NCI-H1436 treated with DMSO at 0.1 percent for 48 hours (cell line): ENCODE measurements at places on chromosomes 1 and 21.

- DNase-seq: no peak
Measured at GRCh38 chr1:233962878-233963277, 58.4 kb downstream of the SLC35F3 start.

GRCh38 chr1:119139857-119140176 lies 636 bp downstream of the WARS2 start:
- DNase-seq: no peak

- DNase-seq: no peak
Measured at GRCh38 chr1:56223968-56224367, 355.4 kb downstream of the PLPP3 start.

DNA sequence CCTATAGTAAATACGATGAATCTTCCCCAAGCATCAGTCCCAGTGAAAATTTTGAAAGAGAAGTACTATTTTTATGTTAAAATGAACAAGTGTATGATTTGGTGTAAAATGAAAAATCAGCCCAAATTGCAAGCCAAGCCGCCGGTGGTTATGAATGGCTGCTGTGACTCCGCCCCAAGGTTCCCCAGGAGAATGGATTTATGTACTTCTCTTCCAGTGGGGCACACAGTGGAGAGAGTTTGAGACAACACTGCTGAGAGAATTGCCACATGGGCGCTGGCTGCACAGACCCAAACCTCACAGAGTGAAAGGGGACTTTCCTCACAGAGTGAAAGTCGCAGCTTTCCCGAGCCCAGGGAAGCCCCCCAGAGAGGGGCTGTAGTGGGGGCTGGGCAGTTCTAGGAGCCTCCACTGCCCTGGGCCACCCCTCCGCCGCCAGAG lies 24.0 kb downstream of the CDK18 start:
- no peak for DNase-seq

DNA sequence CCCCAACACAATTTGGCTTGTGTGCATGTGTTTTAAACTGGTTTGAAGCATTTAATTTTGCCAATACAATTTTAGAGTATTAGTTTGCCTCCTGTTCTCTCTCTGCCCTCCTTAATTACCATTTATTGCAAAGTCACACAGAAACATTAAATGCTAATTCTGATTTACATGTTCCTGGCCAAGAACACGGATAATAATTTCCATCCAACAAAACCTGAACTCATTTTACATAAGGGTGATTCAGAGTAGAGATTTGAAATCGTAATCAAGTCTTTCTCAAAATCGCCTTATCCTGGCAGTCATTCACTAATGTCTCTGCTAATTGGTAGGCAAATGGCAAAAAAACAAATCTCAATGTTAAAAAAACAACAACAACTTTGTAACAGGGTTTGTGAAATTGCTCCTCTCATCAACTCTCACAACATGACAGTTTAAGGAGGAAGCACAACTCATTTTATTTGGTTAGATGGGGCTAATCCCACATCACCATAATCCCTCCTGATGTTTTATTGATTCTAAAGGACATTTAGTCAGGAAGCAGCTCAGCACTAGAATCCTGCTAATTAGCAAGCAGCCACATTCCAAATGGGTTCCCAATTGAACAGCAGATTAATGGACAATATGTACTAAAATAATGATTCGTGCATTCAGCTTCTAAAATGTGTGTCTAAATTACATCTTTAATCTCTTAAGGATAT lies 55.9 kb downstream of the C1orf87 start:
- DNase-seq: no peak

GRCh38 chr1:29415861-29416260 lies 179.5 kb downstream of the PTPRU start:
- no peak for DNase-seq

- no peak for DNase-seq
Measured at GRCh38 chr1:8365661-8366362, 47.9 kb downstream of the SLC45A1 start.

- no peak for DNase-seq
Measured at GRCh38 chr21:17264182-17264581, 248.7 kb upstream of the CXADR start.

GRCh38 chr1:11342621-11343032 lies 69.6 kb downstream of the UBIAD1 start:
- DNase-seq: no peak

- DNase-seq: no peak
Measured at GRCh38 chr1:187839873-187840272, 1011.1 kb downstream of the PLA2G4A start.

DNA sequence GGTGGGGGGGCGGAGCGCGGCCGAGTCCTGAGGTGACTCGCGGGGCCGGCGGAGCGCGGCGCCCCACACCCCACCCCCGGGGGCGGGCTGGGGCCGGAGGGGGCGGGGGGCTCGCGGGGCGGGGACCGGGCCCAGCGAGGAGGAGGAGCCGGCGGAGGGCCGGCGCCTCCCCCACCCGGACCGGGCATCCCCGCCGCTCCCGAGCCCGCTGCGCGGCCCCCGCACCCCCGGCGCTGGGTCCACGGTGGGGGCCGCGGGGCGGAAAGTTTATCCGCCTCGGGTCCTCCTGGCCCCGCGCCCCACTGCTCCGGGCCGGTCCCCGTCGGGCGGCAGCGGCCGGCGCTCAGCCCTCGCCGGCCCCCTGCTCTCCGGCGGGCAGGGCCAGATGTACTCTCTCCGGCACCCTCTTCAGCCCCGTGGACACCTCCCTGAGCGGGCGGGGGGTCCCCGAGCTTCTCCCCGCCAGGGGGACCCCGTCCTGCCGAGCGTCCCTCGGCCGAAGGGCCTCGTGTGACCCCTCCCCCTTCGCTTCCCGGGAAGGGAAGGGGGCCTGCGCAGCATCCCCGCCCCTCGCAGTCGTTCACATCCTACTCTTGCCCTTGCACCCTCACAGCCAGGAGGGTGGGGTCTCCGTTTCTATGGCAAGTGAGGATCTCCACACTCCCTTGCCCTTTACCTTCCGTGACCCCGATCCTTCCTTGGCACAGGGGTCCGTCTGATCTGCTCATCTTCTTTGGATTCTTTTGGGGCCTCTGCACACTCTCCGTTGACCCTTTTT lies 663 bp downstream of the CAMTA1 start:
- no peak for DNase-seq

GRCh38 chr1:93746021-93746812 lies 64.6 kb upstream of the BCAR3 start:
- DNase-seq: no peak

DNA sequence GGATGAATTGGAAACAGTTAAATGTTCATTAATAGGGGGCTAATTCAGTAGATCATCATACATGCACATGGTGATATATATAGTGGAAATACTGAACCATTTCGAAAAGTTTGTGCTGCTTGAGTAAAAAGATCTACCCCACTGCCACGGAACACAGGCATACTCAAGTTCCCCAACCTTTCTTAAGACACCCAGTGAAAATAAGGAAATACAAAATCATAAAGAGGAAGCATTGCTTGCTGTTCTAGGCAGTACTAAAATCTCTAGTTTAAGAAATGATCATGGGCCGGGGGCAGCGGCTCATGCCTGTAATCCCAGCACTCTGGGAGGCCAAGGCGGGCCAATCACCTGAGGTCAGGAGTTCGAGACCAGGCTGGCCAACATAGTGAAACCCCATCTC lies 37.6 kb upstream of the KIRREL1 start:
- DNase-seq: no peak

DNA sequence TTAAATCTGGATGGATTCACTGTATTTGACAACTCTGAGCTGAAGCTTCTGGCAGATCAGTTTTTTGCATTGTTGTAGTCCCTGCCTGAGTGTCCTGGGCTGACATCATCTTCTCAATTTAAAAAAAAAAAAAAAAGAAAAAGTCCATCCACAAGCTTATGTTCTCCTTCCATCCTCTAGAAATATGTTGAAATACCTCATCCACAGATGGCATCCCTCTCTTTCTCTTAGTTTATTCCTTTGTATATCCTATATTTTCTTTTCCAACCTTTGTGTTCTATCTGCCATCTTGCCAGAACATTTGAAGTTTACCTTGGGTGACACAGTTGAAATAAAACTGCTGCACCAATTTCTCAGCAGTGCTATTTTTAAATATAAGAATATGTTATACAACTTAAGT lies 184.4 kb upstream of the PKN2 start:
- no peak for DNase-seq

- no peak for DNase-seq
Measured at GRCh38 chr1:25586181-25586588, 30.4 kb upstream of the MAN1C1 start.

DNA sequence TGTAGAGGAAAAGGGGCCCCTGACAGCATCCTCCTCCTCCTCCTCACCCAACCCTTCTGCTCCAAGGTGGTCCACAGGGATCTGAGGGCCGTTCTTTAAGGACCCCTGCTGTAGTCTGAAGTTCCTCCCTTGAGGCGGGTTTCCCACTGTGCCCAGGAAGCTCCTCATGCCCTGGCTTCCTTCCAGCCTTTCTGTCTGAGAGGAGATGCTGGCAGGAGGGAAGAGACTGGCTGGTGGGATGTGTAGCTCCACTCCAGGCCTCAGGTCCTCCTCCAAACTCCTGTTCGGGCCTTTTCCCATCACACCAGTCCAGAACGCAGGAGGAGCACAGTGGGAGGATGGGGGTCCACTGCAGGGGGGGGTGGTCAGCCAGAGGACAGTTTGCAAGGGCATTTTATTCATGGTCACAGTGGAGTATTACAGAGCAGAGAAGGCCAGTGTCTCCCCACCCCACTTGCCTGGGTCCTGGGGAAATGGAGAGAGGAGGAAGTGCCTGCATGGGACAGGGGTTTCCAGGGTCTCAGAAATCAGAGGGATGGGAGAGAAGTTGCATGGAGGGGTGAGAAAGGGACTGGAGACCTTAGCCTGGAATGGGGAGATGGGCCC lies 7.8 kb downstream of the ETV3L start:
- DNase-seq: no peak

- no peak for DNase-seq
Measured at GRCh38 chr1:96723377-96723776, 1.8 kb downstream of the PTBP2 start.

DNA sequence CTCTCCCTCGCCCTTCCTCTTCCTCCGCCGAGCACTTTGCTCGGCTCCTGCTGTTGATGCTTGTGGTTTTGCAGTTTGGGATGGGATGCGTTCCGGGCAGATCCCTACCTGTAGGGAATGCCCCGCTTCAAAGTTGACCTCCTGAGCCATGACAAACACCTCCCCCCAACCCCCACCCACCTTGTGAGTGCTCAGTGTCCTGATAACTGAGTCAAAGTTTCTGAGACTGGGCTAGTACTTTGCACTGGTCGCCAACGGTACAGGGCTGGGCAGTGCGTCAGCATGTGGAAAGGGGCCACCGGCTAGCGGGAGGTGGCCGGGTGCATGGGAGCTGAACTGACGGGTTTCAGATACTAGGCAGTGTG lies 771 bp downstream of the RABGAP1L start:
- no peak for DNase-seq

DNA sequence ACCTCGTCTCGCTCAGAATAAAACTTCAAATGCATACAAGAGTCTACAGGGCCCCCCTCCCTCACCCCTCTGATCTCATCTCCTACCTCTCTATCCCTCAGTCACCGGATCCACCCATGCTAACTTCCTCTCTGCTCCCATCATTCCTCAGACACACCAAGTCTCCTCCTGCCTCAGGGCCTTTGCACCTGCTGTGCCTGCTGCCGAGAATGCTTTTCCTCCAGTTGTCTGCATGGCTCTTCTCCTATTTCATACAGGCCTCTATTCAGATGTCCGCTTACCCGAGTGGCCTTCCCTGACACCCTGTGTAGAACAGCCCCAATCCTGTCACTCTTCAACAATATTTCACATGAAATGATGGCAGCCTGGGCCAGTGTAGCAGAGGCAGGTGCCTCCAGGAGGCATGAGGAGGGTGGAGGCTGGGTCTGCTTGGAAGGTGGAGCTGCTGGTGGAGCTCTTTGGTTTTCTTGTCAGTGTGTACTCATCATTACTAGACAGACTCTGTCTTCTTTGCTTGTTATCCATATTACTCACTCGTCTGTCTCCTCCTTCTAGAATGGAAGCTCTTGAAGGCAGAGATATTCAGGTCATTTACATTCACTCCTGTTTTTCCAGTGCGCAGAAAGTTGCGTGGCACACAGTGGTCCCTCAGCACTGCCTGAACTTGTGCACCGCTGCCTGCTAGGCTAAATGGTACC lies 4.2 kb downstream of the SH2D2A start:
- DNase-seq: no peak

GRCh38 chr1:185016880-185017279 lies 28.5 kb upstream of the RNF2 start:
- DNase-seq: no peak

- no peak for DNase-seq
Measured at GRCh38 chr1:36346741-36347370, 23.4 kb upstream of the EVA1B start.

DNA sequence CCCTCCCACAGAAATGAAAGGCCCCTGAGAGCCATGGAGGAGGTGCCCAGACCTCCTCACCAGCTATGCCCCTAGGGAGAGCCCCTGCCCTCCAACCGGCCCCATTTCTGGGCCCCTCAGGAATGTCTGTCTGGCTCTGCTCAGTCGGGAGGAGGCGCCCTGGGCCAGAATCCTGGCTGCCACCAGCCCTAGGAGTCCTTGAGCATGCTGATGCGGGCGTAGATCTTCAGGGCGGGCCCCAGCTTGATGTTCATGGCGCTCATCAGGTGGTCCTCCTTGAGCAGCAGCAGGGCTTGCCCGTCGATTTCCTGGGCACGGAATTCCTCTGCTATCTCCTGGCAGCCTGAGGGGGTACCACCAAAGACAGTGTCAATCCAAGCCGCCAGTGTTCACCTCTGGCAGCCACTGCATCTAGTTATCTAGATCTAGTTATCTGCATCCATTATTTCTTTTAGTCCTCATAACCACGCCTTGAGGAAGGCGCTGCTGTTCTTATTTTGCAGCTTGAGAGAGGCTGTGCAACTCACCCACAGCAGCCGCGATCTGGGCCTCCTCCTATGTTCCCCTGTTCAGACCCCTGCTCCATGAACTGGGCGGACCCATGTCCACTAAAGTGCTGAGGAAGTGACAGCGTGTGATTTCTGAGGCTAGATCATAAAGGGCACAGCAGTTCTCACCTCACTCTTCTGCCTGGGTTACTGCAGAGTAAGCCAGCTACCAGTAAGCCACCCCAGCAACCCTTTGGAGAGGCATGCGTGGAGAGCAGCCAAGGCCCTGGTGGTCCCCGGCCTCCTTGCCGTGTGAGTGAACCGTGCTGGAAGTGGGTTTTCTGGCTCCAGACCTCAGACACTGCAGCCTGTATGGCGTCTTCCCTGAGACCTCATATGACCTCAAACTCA lies 4.0 kb upstream of the A3GALT2 start:
- no peak for DNase-seq

- no peak for DNase-seq
Measured at GRCh38 chr1:46490656-46491442, 1.2 kb downstream of the DMBX1 start.

DNA sequence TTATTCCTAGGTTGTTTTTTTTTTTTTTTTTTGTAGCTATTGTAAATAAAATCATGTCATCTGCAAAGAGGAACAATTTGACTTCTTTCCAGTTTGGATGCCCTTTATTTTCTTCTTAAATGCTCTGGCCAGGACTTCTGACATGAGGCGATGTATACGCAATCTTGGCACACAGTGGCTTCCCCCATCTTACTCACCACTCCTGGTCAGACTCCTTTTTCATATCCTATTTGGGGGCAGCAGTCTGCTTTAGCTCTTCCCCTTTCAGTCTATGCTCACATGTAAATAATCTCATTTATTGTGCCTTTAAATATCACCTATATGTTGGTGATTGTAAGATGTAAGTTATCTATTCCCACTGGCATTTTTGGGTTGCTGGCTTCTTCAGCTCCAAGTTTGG lies 56.1 kb downstream of the SLAMF6 start:
- no peak for DNase-seq

GRCh38 chr1:227397354-227397978 lies 79.2 kb upstream of the CDC42BPA start:
- no peak for DNase-seq
